GM18507 (cell line): ENCODE measurements at places on chromosomes 11 and 22.

- DNase-seq: no peak
These were observed 45.6 kb downstream of the DNHD1 start for GRCh38 chr11:6542727-6543126.

- no peak for DNase-seq
These were observed 10.8 kb downstream of the PRR5L start for GRCh38 chr11:36306888-36307287.

DNA sequence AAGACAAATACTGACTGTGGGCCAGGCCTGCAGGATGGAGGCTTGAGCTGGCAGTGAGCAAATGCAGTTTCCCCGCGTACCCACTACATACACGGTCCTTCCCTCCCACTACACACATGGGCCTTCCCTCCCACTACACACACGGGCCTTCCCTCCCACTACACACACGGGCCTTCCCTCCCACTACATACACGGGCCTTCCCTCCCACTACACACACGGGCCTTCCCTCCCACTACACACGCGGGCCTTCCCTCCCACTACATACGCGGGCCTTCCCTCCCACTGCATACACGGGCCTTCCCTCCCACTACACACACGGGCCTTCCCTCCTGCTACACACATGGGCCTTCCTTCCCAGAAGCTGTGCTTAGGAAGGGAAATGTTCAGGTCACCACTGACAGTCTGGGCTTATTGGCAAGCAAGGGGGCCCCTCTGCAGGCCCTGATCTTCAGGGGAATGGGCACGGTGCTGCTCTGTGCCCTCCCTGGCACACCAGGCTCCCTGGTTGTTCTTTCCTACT, 10.8 kb downstream of the DNAL4 start:
- DNase-seq: no peak

- DNase-seq: peak; percentile 52
These were observed 76.5 kb upstream of the ARFGAP3 start for GRCh38 chr22:42933485-42934091.

- peak; percentile 71 for DNase-seq
These were observed 25.1 kb upstream of the RELT start for GRCh38 chr11:73350908-73351636.

- DNase-seq: no peak
These were observed 2.5 kb downstream of the ROBO3 start for GRCh38 chr11:124867700-124868099.

DNA sequence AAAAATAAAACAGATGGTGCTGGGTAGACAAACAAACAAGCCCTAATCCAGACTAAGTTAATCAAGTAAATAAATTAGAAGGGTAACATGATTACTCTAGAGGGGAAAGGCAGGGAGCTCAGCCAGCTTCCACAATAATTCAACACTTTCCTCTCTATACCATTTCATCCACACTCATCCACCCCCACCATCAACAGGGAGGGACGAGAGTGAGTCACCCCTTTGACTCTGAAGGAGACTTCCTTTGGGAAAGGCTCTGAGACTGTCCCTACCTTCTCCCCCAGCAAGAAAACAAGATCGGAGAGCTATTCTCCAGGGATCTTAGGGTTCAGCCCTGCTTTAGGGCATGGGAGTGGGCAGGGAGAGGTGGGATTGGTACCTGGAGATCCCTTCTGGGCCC, 33.1 kb downstream of the TRIM66 start:
- no peak for DNase-seq
